ENCODE measurements at places on chromosomes 11 and 22. TPM values are rescaled to one million over a fixed set of nuclear protein-coding genes. Genes with fewer than 3 reads are reported as not detected.

DNA sequence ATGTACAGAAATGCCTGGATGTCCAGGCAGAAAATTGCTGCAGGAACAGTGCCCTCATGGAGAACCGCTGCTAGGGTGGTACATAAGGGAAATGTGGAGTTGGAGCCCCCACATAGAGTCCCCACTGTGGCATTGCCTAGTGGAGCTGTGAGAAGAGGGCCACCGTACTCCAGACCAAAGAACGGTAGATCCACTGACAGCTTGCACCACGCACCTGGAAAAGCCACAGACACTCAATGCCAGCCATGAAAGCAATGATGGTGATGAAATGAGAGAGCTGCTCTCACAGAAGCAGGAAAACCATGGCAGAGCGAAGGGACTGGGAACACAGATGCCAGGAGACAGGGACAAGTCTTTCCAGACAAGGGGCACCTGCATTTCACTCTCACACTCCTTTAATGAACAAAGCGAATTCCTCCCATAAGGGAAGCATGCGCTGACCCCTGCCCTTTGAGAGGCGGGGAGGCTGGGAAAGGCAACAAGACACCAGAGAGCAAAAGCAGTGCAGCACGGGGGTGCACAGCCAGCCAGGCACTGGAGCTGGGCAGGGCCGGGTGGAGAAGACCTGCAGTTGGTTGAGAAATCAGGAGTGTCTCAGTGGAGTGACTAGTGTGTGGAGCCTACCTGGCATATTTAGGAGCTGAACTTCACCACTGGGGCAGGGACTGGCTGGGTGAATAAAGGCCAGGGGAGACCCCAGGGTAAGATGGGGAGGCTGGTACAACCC is 1025.2 kb downstream of the TBC1D22A start:
- DNase-seq, result no peak
- no peaks in the 10 kb centered on the region for H3K27me3 ChIP-seq
- no peaks in the 10 kb centered on the region for H3K4me1 ChIP-seq
- H3K27ac ChIP-seq, result no peak overlapping the region

DNA sequence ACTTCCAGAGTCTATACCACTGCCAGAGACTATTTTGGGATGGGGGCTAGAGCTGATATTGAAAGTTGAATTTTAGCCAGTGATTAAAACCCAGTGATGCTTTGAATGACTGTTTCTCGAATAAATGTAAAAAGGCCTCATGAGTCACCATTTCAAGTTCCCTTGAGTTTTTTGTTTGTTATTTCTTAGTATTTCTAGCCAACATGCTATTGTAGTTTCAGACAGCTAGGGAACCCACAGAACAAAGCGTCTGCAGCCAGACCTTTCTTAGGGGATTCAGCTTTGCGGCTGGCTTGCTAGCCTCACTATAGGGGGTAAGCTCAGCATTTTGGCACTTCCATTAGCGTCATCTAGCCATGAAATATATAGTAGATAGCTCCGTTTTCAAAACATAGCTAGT is 66.5 kb downstream of the DBX1 start:
- no peak for DNase-seq
- H3K4me1 ChIP-seq, result peaks cover 22% of the 10 kb centered on the region
- H3K36me3 ChIP-seq, result peaks cover 95% of the 10 kb centered on the region
- H3K27ac ChIP-seq, result no peak overlapping the region
- H3K27me3 ChIP-seq, result no peaks in the 10 kb centered on the region
- H3K4me3 ChIP-seq, result no peak overlapping the region

- no peak overlapping the region for H3K4me3 ChIP-seq
- H3K4me1 ChIP-seq, result no peaks in the 10 kb centered on the region
- H3K36me3 ChIP-seq, result no peaks in the 10 kb centered on the region
- H3K27me3 ChIP-seq, result no peaks in the 10 kb centered on the region
These were observed 51.3 kb downstream of the TUG1 start for GRCh38 chr22:31020334-31020733.

GRCh38 chr22:27295605-27296004 is 506.0 kb downstream of the MN1 start:
- no peak for DNase-seq
- no peak overlapping the region for H3K4me3 ChIP-seq
- peaks cover 11% of the 10 kb centered on the region for H3K4me1 ChIP-seq
- no peaks in the 10 kb centered on the region for H3K27me3 ChIP-seq

- H3K4me1 ChIP-seq, result peaks cover 5% of the 10 kb centered on the region
- no peak for DNase-seq
- no peak overlapping the region for H3K4me3 ChIP-seq
- H3K36me3 ChIP-seq, result no peaks in the 10 kb centered on the region
- no peak overlapping the region for H3K27ac ChIP-seq
These were observed 3.4 kb downstream of the ROBO3 start for GRCh38 chr11:124868331-124869274.

DNA sequence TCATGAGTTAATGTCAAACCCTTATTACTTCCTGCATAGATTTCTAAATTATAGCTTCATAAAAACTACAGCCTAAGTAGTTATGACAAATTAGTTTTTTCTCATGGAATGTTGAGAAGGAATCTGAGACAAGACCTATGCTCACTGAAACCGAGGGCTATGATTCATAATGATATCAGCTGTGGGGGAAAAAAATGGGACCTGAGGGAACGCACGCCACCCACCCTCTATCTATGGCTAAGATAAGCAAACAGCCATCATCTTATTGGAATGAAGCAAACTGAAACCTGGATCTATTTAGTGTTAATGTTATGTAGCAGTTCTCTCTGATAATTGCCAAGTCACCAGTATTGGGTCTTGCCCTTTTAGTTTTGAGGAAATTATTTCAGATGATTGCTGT is 906.9 kb upstream of the RAG2 start:
- peaks cover 5% of the 10 kb centered on the region for H3K4me1 ChIP-seq
- no peaks in the 10 kb centered on the region for H3K36me3 ChIP-seq
- no peaks in the 10 kb centered on the region for H3K27me3 ChIP-seq
- DNase-seq, result peak; percentile 72
- H3K27ac ChIP-seq, result no peak overlapping the region

- H3K4me3 ChIP-seq, result no peak overlapping the region
- no peak for DNase-seq
- no peak overlapping the region for H3K27ac ChIP-seq
- no peaks in the 10 kb centered on the region for H3K27me3 ChIP-seq
These were observed 46.6 kb upstream of the TENM4 start for GRCh38 chr11:79487412-79487811.

DNA sequence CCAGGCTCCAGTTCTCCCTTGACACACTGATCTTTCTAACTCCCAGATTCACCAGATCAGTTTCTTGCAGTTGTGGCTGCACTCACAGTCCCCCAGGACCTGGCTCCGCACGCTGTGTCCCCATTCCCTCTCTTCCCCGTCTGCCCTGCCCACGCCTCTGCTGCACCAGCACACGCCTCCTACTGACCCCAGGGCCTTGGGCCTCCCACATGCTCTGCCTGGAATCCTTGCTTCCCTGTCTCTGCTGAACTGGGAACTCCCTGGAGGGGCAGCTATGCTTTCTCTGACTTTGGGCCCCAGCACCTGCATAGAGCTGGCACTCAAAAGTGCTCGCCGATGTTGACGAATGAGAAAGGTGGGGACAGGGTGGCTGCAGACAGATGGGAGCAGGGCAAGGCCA is 68.9 kb downstream of the MYO7A start:
- H3K27ac ChIP-seq, result no peak overlapping the region
- H3K4me1 ChIP-seq, result no peaks in the 10 kb centered on the region
- no peak overlapping the region for H3K4me3 ChIP-seq
- H3K27me3 ChIP-seq, result no peaks in the 10 kb centered on the region
- no peaks in the 10 kb centered on the region for H3K36me3 ChIP-seq

DNA sequence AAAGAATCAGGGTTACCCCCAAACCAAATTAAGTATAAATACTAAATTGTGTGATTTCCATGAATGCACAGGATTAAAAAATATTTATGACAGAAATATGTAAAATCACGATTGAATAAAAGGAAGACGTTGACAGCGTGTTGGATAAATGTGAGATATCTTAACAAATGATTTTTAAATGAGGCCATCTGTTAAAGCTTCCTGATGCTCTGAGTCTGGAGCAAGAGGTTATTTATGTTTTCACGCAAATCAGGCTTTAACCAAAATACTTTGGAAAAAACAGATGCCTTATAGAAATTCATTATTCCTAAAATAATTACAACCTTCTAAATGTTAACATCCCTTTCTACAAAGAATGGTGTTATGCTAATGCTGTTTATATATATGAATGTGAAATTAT is 123.3 kb downstream of the PAX6 start:
- H3K4me1 ChIP-seq, result no peaks in the 10 kb centered on the region
- no peaks in the 10 kb centered on the region for H3K36me3 ChIP-seq
- H3K27me3 ChIP-seq, result no peaks in the 10 kb centered on the region
- H3K4me3 ChIP-seq, result no peak overlapping the region
- no peak overlapping the region for H3K27ac ChIP-seq

DNA sequence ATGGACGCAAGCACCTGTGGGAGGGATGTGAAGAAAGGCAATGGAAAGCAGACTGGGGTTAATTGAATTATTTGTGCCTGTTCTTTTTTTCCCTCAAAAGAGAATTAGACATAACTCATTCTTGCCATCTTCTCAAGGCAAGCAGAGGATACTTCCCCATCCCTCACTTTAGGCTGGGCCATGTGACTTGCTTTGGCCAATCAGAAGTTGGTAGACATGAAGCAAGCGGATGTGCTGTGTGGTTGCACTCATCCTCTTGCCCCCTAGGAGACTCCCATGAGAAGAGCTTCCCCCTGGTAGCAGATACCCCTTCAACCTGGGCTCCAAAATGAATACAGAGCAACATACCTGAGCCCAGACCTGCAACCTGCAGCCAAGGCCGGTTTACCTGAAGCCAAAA is 124.4 kb upstream of the ZC3H12C start:
- no peak for DNase-seq
- no peak overlapping the region for H3K27ac ChIP-seq
- no peak overlapping the region for H3K4me3 ChIP-seq

DNA sequence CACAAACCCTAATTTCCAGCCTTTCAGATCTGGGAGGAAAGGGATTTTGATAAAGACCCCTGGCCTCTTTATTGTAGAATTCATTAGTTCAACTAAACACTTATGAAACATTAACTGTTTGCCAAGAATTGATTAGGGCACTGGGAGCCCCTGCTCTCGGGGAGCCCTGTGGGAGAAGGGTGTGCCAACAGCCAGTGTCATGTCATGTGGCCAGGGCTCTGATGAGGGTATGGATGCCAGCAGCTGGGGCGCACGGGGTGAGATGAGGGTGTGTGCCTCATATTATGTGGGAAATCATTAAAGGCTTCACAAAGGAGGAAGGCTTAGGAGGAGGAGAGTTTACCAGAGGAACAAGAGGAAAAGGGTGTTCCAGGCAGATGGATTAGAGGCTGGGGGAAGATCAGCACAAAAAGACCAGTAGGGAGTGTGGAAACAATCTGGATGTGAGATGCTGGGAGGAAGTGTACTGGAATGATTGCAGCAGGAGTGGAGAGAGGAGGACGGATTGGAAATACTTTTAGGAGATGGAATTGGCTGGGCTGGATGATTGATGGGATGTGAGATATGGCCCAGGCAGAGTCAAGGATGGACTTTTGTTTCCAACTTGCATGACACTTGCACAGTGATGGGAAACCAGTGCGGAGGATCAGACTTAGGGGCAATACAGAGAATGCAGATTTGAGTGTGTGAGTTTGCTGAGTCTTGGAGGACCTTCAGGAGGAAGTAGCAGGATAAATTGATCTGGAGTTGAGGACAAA is 137.8 kb downstream of the CSNK2A3 start:
- no peaks in the 10 kb centered on the region for H3K4me1 ChIP-seq
- DNase-seq, result no peak
- H3K27ac ChIP-seq, result no peak overlapping the region
- no peaks in the 10 kb centered on the region for H3K36me3 ChIP-seq
- peaks cover 10% of the 10 kb centered on the region for H3K27me3 ChIP-seq

DNA sequence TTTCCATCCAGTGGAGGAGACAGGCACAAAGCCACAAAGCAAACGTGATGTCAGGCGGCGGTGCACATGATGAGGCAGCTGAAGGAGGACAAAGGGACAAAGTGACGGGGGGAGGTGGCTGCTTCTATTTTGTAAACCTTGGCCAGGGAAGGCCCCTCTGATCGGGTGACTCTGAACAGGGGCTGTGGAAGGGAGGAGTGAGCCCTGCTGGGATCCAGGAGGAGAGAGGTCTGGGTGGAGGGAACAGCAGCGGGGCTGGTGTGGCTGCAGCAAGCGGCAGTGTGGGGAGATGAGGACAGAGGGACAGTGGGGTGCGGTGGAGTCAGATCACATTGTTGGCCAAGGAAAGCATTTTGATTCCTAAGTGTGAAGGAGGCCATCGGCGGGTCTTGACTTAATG is 36.7 kb downstream of the SHISAL1 start:
- no peaks in the 10 kb centered on the region for H3K27me3 ChIP-seq
- no peaks in the 10 kb centered on the region for H3K4me1 ChIP-seq
- H3K4me3 ChIP-seq, result no peak overlapping the region
- H3K27ac ChIP-seq, result no peak overlapping the region
- H3K36me3 ChIP-seq, result no peaks in the 10 kb centered on the region

- peak; percentile 30 for DNase-seq
- peaks cover 12% of the 10 kb centered on the region for H3K4me1 ChIP-seq
- peak overlapping the region; percentile 12 for H3K27ac ChIP-seq
- H3K4me3 ChIP-seq, result no peak overlapping the region
These were observed 46.3 kb upstream of the CADM1 start for GRCh38 chr11:115550291-115551059.

GRCh38 chr11:70422692-70423522 is 24.6 kb downstream of the CTTN start:
- no peak for DNase-seq
- H3K36me3 ChIP-seq, result peaks cover 38% of the 10 kb centered on the region
- no peak overlapping the region for H3K27ac ChIP-seq
- no peaks in the 10 kb centered on the region for H3K27me3 ChIP-seq

- no peak for DNase-seq
- no peaks in the 10 kb centered on the region for H3K36me3 ChIP-seq
- H3K4me1 ChIP-seq, result no peaks in the 10 kb centered on the region
- H3K4me3 ChIP-seq, result no peak overlapping the region
These were observed 536.9 kb downstream of the TBC1D22A start for GRCh38 chr22:47299211-47299862.

DNA sequence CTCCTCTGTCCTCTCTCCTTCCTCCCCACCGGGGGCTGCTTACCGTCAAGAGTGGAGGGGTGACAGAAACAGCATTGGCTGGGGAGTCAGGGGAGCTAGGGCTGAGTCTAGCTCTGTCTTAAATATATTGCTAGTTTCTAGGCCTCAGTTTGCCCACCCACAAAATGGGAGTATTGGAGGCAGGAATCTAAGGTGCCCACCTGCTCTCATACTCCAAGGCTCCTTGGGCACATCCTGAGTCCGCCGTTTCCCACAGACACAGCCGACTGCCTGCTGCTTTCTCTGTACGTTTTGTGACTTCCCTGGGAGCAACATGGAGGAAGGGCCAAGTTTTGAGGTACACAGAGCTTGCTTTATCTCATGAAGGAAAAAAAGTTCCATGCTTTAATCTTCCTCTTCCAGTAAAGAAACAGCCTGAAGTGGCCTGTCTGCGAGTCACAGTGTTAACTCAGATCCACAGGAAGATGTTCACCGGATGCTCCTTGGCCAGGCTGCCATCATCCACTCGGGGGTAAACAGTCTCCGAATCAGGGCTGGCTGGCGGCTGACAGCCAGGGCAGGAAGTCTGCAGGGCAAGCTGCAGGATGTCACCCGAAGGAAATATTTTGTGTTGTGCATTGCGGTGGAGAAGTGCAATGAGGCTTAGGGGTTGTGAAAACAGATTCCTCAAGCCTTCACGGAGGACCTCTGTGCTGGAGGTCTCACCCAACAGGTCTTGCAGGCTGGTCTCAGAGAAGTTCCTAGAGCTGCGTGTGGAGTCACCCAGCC is 11.0 kb upstream of the CERK start:
- H3K4me1 ChIP-seq, result peaks cover 8% of the 10 kb centered on the region
- no peak overlapping the region for H3K4me3 ChIP-seq
- peaks cover 5% of the 10 kb centered on the region for H3K27me3 ChIP-seq
- H3K36me3 ChIP-seq, result no peaks in the 10 kb centered on the region

GRCh38 chr11:68137833-68138232 is 16.6 kb upstream of the CHKA start:
- peaks cover 14% of the 10 kb centered on the region for H3K4me1 ChIP-seq
- no peak overlapping the region for H3K27ac ChIP-seq
- H3K4me3 ChIP-seq, result no peak overlapping the region
- H3K27me3 ChIP-seq, result no peaks in the 10 kb centered on the region

Gene PHF21B
- 7.2 TPM for total RNA-seq

Gene TH
- not detected for total RNA-seq

Gene OTOG
- total RNA-seq, result 0.15 TPM
